ENCODE measurements at places on chromosomes 16 and 17.

DNA sequence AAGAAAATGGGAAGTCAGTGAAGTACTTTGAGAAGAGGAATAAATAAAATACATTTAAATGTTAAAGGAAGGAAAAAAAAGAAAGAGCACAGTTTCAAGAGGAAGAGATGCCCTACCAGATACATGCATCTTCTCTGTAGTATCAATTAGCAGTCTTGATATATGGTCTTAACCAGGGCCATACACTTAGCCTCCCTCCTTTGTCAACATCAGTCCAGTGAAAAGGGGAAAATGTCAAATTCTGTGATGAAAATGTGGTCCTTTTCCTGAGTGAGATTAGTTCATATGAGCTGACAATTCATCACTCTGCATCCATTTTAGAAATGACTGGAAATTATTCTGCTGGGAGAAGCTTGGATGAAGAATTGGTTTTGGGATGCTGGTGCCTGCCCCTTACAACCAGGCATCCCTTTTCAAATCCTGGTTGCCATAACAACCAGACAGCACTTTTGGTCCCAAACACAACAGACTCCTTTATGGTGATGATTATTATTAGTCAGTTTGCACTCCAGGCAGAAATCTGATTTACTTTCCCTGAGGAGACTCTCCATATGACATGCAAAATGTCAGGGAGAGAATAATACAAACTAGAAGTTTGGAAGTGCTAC, 933.6 kb upstream of the CDH8 start:
- DNase-seq, result no peak

DNA sequence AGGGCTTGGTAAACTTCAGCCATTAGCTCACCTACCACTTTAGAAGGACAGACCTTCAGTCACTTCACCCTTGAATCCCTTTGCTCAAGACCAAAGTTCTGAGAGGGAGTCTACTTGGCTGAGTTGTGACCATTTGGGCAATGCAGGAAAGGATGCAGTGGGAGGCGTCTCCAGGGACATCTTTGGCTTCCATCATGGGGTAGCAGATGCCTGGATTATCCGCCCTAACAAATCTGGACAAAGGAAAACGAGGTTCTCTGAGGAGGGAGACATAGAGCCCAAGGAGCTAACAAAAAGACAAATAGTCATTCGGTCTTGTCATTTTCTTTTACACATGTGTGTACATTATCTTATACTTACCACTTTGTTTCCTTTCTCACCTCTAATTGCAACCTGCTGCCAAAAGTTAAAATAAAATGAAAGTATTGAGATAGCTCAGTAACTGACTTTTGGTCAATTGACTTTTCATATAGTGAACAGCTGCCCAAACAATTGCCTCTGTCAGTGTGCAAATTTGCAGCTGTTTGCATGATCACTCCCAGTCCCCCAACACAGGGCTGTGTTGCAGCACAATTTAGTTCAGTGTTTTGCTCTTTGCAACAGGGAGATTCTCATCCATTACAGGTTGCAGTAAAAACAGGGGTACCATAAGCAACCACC, 108.9 kb upstream of the EEF2KMT start:
- no peak for DNase-seq

DNA sequence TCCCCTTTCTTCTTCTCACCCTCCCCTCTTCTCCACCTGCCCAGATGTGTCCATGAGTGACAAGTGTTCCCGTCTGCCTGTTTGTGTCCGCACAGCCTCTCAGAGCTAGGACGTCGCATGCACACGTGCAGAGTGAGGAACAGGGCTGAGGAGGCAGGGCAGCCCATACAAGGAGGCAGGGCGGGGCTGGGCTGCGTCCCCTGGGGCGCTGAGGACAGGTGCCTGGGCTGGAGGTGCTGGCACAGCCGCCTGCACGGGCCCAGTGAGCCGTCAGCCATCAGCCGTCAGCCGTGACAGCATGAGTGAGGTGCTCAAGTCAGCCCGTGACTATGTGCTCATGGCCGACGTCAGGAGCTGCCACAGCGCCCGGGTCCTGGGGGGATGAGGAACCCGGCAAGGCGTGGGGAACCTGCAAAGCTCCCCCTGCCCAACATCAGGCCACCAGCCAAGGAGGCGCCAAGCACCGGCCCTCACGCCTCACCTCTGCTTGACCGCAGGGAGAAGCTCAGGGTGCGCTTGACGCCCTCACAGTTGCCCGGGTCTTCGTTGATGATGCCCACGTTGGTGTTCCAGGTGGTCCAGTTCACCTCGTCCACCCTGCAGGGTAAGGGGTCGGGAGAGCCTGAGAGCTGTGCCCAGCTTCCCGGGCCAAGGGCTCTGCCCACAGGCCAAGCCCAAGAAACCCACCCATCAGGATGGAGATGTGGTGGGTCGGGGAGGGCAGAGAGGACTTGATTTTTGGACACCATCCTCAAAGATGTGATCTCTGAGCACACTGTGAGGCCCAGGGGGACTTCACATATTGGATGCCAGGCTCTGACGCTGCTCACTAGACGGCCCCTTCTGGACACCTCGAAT, 13.7 kb upstream of the TRPV3 start:
- DNase-seq, result no peak

GRCh38 chr17:57834146-57834741, 15.6 kb downstream of the MRPS23 start:
- no peak for DNase-seq

- no peak for DNase-seq
Measured at GRCh38 chr17:28887871-28888471, 9.6 kb downstream of the FLOT2 start.

- DNase-seq, result no peak
Measured at GRCh38 chr16:17591655-17592405, 121.1 kb upstream of the XYLT1 start.

GRCh38 chr17:76013377-76013932, 12.8 kb downstream of the CDK3 start:
- DNase-seq, result no peak

DNA sequence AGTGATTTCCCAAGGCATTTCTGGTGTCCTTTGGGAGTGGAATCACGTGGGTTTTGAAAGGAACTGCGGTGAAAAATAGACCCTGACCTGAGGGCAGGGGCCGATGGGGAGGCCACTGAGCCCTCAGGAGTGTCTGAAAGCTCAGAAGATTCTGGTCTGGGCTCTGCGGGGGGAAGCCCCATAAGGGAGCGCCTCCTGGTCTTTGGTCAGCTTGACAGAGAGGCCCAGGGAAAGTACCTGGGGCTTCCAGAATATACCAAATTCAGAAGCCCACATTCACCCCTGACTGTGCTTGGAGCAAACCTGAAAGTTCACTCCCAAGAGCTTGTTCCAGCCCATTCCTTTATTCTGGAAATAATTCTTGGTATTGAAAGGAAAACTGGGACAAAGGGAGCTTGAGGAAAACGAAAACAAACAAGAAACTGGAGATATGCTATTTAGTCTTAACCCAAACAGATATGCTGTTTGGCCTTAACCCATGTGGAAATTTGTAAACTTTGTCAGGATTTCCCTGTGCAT, 23.2 kb upstream of the NAGLU start:
- no peak for DNase-seq

GRCh38 chr16:86625029-86625428, 46.7 kb downstream of the FOXL1 start:
- DNase-seq, result no peak

GRCh38 chr17:8018436-8018835, 16.0 kb downstream of the GUCY2D start:
- no peak for DNase-seq

GRCh38 chr17:58329810-58330537, 1.4 kb upstream of the TSPOAP1 start:
- no peak for DNase-seq

DNA sequence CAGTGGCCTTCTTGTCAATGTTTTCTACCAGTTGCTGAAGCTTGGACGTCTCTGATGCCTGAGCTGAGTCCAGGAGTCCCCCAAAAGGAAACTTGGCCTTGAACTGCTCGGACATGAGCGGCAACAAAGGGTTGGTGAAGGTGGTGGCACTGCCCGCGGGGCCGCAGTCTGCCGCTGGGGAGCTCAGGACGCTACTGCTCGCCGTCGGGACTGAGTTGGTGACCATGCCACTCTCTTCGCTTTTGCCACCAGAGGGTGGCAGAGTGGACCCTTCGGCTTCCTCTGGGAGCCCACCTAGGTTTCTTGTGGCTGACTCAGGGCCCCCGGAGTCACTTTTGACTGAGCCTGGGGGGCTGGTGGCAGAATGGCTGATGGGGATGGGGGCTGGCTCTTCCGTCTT, 11.0 kb downstream of the SALL1 start:
- DNase-seq, result no peak

DNA sequence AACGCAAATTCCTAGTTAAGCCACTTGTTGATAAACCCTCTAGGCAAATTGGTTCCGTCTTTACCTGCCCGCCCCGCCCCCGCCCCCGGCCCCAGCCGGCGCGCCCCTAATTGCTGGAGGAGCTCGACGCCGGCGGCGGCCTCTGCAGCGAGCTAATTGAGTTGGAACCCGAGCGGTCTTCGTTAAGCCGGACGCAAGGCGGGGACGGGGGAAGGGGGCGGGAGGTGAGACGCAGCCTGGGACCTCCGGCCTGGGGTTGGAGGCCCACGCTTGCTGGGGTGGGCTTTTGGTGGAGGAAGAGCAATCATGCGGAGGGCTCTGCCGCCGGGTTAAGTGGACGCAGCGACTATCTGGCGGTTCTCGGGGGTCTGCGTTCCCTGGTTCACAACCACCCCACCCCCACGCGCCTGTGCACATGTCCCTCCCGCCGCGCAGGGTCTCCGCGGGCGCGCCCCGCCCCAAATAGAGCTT, 12.7 kb upstream of the FOXF1 start:
- no peak for DNase-seq

DNA sequence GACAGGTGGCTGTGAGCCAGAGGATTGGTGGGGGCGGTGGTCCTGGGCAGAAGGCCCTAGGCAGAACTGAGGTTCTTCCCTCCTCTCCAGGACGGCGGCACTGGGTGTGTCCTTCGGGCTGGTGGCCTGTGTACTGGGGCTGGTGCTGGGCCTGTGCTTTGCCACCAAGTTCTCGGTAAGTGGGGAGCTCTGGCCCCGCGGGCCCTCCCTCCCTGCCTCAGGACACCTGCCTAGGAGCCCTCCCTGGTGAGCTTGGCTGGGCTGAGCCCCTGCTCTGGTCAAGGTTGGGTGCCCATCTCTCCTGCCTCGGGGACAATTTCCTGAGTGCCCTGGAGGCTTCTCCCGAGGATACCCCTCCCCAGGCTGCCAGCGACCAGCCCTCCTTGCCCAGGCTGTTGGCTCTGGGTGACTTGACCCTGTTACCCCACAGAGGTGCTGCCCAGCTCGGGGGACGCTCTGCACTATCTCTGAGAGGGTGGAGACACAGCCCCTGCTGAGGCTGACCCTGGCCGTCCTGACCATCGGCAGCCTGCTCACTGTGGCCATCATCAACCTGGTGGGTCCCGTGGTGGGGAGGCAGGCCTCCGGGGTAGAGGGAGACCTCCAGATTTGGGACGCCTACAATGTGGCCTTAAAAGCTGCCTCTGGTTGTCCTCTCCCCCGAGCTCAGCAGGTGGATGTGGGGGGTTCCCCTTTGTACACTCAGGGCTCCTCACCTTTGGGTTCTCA, 42.0 kb downstream of the ADCY7 start:
- DNase-seq, result peak; percentile 4

DNA sequence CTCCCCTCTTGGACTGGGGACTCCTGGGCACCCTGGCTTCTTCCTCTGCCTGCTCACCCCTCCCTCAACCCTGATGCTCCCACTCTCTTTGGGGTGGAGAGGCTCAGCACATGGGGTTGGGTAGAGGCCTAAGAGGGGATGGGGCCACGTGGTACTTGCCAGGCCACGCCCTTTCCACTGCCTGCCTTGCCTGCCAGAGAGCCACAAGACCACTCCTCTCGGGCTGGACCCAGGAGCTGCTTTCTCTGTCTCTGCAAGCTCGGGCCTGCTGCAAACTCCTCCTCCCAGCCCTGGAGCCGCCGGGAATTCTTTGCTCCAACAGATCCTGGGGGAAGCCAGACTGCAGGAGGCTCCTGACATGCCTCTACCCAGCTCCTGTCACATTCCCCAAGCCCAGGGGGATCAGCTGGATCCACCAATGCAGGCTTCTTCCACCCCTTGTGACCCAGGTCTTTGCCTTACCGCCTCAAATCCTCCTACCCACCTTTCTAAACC, 11.8 kb downstream of the DLX4 start:
- DNase-seq, result no peak

DNA sequence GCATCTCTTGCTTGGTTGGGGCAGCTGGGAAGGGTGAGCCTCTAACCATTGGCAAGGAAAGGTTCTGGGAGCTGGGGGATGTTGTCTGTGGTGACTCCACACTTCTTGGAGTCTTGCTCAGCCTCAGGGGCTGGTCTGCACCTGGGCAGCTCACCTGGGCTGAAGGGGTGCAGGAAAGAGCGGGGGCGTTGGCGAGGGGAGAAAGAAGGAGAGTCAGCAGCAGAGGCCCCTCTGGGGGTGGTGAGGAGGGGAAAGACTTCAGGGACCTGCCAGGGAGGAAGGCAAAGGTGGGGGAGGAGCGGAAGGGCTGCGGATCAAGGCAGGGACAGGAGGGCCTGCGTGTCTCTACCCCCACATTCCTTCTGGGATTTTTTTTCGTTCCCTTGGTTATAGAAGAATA, 47.7 kb downstream of the CCDC42 start:
- DNase-seq, result no peak
